ENCODE measurements at places on chromosomes 2 and 18. TPM values are rescaled to one million over a fixed set of nuclear protein-coding genes. Genes with fewer than 3 reads are reported as not detected.

The GPR75 gene
- 1.2 TPM for total RNA-seq

The GRHL1 gene
- 0.81 TPM for total RNA-seq

GRCh38 chr2:239264838-239265651, 135.8 kb downstream of the HDAC4 start:
- H3K4me3 ChIP-seq, result no peak overlapping the region
- H3K4me1 ChIP-seq, result peaks cover 37% of the 10 kb centered on the region
- no peaks in the 10 kb centered on the region for H3K36me3 ChIP-seq
- H3K27me3 ChIP-seq, result no peaks in the 10 kb centered on the region
- peak overlapping the region; percentile 79 for H3K27ac ChIP-seq

- H3K27me3 ChIP-seq, result peaks cover 5% of the 10 kb centered on the region
- no peak overlapping the region for H3K27ac ChIP-seq
- DNase-seq, result no peak
- H3K36me3 ChIP-seq, result no peaks in the 10 kb centered on the region
- no peak overlapping the region for H3K4me3 ChIP-seq
Observed at GRCh38 chr2:54775710-54776109, 52.2 kb downstream of the EML6 start.

The TMEM247 gene
- total RNA-seq, result not detected

DNA sequence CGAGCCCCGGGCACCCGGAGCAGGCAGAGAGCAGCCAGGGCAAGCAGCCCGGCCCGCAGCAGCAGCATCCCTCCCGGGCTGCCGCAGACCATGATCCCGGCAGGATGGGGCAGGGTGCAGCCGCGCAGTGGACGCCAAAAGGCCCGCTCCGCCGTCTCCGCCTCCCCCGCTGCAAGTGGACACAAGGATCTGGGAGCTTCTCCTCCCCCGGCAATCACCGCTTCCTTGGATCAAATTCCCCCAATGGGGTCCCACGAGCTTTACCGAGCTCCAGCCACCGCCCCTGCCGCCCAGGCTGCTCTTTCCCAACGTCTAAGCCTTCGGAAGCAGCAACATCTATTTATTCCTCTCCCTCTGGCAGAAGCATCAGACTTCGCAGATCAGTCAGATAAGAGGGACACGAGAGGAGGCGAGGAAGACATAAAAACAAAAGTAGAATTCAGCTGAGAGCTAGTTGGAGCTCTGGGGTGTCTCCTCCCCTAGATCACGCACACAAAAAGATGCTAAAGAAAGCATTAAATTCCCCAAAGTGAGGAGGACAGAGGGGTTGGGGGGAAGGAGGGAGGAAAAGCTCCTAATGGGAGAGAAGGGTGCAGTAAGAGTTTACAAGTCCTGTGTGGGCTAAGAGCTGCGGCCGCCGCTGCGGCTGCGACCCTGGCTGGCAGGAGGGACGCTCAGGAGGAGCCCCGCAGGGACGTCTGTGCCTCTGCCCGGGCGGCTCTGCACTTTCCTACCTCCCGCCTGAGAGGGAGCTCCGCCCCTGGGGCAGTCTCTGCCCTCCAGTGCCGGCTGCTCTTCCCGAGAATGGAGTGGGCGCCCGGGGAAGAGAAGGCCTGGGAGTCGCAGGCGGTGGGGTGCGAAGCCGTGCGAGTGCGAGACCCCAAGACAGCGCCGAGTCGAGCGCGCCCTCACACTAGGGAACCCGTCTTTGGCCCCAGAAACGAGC, at the start of gene FRZB:
Gene FRZB (minus strand): TSS at position 177 of the 946 bp plus-strand sequence. CDS start 85 bp downstream, at position 92.
- H3K36me3 ChIP-seq, result no peaks in the 10 kb centered on the region

The PSTPIP2 gene
- 4.5 TPM for total RNA-seq
